ENCODE measurements at places on chromosomes 3 and 15.

- DNase-seq = no peak
These were observed 516.2 kb downstream of the OCA2 start for GRCh38 chr15:27582726-27583410.

DNA sequence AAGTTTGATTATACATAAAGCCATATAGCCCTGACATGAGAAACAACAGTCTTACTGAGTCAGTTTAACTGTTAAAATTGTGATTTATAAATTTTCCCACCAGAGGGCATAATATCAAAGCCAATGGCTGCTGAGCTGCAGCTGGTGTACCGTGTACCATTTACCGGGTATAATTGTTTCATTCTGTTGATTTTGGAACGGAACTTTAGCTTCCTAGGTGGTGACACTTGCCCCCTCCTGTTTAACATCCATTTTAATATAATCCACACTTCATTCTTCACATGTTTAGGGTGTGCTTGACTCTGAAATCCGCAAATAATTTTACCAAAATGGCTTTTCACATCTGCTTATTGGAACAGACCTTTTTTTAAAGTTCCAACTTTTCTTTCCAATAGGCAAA, 72.8 kb downstream of the SLC9A9 start:
- DNase-seq = no peak

GRCh38 chr3:189340680-189341460, 169.1 kb downstream of the TPRG1 start:
- no peak for DNase-seq

DNA sequence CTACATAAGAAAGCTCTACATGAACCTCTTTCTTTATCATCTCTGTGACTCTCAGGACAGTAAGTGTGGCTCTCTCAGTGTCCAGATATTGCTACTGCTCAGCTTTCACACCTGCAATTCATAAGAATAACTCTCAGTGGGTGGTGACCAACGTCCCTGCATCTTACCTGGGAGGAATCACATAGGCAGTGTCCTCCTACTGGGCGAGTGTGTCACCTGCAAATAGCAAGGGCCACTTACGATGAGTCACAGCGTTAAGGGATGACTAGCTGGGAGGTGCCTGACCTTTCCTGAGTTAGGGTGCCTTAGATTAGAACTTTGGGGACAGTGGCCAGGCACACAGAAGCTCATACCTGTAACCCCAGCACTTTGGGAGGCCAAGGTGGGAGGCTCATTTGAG, 90.8 kb upstream of the C3orf80 start:
- DNase-seq = no peak

- DNase-seq = peak; percentile 23
These were observed 23.2 kb upstream of the IP6K2 start for GRCh38 chr3:48739955-48740823.

DNA sequence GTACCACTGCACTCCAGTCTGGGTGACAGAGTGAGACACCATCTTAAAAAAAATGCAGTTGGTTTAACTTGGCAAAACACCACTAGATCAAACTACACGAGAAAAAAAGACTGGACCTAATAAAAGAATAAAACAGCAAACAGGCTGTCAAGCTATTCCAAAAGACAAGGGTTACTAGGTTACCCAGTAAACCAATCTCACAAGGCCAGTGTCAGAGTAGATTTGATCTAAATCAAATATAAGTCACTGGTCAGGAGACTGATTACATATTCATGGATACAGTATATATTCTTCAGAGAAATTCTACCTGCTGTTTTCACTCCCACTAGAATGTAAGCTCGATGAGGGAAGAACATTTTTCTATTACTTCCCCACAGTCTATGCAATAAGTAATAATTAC, 2.5 kb upstream of the GANC start:
- DNase-seq = no peak

DNA sequence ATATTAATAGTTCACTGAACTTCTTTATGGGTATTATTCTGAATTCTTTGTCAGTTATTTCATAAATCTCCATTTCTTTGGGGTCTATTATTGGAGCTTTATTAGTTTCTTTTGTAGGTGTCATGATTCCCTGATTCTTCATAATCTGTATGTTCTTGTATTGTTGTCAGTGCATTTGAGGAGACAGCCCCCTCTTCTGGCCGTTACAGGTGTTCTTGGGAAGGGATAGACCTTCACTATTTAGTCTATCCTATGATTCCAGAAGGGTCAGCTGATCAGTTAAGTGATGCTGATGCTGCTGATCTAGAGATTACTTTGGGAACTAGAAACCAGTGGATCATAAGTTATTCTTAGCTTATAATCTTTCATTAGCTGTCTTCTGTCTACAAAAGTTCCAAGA, 34.9 kb downstream of the TMEM39A start:
- no peak for DNase-seq

DNA sequence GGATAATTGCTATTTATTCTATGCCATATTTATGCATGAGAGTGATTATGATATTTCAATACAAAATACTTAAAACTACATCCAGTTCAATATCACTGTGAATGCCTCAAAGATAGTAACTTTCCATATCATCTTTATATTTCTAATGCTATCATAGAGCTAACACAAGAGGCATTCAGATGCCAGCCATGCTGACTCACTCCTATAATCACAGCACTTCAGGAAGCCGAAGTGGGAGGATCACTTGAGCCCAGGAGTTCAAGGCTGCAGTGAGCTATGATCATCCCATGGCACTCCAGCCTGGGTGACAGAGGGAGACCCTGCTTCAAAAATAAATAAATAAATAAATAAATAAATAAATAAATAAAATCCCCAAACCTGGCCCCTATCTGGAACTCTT, 498.7 kb downstream of the EPHA3 start:
- no peak for DNase-seq

GRCh38 chr3:187368251-187369088, at the start of gene RTP4:
Gene RTP4, plus strand, starts transcription at chr3:187368385. Its CDS starts 57 bp downstream, at chr3:187368442.
- no peak for DNase-seq

DNA sequence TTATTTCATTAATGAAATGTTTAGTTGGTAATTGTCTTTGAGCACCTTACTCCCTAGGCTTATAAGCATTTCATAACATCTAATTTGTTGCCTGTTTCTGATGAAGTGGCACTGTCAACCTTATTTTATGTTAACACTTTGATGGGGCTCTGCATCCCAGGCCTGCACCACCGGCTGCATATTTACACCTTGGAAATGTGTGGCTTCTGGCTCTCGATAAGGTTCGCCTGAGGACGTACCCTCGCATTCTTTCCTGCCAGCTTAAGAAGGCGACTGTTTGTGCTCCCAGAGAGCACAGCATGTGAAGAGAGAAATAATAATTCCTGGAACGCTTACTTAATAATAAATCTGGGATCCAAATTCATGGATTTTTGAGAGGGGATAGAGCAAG, 763.3 kb upstream of the CFAP20DC start:
- DNase-seq = no peak

DNA sequence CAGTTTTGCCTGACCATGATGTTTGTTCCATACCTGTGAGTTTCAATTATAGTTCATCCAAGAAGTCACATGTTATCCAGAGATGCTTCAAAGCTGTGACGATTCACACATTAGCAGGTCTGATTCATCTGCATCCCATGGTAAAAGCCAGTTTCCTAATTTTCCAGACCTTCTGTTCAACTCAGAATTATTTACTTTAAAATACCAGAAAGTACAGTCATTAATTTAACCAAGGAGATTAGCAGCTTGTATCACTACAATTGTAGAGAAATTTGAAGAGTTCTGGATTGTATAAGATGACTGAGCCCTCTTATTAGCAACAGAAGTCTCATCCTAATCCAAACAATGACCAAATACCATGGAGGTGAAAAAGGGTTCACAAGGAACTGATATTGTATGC, 76.1 kb upstream of the THBS1 start:
- DNase-seq = no peak

- DNase-seq = no peak
These were observed 830 bp upstream of the RNF13 start for GRCh38 chr3:149812165-149812605.

DNA sequence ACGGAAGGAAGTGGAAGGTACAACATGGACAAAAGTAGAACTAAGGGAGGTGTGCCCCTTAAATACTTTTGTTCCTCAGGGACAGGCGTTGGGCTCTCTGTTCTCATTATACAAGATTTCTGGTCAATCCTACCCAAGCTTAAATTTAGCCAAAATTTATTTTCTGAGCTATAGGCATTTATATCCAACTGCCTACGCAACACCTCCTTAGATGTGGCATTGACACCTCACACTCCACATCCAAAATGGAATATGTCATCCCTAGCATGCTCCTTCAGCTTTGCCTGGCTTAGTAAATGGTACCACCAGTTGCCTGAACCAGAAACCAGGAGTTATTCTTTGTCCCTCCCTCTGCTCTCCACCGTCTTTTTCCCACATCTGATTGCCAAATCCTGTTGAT, 26.2 kb downstream of the FANCD2OS start:
- DNase-seq = no peak

DNA sequence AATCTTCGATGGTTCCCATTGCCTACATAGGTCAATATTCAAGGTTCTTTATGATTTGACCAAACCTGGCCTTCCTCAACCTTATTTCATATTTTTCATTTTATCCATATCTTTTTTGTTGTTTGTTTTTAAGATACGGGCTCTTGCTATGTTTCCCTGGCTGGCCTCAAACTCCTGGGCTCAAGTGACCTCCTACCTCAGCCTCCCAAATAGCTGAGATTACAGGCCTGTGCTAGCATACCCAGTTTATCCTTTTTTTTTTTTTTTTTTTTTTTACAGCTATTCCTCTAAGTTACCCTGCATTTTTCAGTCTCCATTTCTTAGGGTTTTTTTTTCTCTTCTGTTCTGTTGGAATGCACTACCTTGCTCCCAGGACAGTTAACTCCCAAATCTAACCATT, 14.5 kb downstream of the ZNF609 start:
- DNase-seq = no peak

DNA sequence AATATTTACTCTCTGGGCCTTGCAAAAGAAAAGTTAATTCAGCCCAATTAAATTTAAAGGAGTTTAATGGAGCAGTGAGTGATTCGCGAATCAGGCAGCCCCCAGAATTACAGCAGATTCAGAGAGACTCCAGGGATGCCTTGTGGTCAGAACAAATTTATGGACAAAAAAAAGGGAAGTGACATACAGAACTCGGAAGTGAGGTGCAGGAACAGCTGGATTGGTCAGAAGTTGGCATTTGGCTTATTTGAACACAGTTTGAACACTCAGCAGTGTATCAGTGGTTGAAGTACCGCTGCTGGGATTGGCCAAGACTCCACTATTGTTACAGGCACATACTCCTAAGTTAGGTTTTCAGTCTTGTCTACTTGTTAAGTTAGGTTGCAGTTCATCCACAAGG, 145.0 kb upstream of the GAP43 start:
- DNase-seq = no peak

Measured in stimulated activated CD4-positive, alpha-beta T cell treated with anti-CD3 and anti-CD28 coated beads, Interleukin-1b, Interleukin-23, amount 100 ng/mL, for 1 hour (primary cell).